CD4-positive, alpha-beta T cell treated with Interleukin-4 for 1 hour (primary cell): ENCODE measurements at places on chromosomes 6 and 20.

DNA sequence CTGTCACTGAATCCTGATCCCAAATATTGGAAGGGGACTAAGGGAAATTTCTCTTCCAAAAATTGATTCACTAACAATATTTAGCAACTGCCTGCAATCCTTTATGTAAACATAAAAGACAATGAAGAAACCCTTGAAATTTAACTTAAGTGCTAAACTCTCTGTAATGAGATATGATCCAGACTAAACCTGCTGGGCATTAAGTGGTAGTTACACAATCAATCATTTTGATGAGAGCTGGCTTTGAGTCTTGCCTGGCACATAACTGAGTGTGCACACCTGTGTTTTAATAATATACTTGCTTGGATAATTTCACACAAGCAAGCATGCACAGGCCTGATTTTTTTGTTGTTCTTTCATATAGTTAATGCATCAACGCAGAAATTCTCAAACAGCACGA is 9.8 kb upstream of the ZFP64 start:
- no peak for DNase-seq

GRCh38 chr6:127833336-127833735 is 67.5 kb downstream of the THEMIS start:
- no peak for DNase-seq

DNA sequence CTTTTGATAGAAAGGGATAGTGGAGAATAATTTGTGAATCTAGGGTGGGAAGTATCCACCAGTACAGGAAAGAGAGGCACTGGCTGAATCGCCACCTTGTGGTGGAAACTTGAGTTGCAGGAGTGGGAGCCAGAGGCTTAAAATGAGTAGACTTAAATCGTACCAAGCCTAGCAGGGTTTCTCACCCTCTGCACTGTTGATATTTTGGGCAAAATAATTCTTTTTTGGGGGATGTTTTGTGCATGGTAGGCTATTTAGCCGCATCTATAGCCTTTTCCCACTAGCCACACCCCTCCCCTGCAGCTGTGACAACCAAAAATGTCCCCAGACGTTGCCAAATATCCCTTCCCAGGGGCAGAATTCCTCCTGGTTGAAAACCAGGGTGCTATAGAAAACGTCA is 119.1 kb downstream of the DHX35 start:
- DNase-seq, result peak; percentile 74

GRCh38 chr20:9302091-9302462 is 212.3 kb upstream of the LAMP5 start:
- DNase-seq, result no peak

DNA sequence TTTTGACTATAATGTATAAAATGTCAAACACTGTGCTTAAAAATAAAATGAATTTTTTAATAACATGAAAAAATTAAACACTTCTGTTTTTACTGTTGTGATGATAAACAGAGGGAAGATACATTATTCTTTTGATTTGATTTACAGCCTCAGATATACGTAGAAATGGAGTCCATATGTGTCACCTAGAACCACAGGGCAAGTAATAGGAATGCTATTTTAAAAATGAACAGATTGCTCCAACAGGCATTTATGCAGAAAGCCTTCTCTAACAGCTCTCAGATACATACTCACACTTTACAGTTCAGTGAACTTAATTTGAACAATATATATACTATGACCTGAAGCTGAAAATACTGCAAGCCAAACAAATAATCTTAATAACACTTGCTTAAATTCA is 1551.0 kb downstream of the GRIK2 start:
- DNase-seq, result no peak

DNA sequence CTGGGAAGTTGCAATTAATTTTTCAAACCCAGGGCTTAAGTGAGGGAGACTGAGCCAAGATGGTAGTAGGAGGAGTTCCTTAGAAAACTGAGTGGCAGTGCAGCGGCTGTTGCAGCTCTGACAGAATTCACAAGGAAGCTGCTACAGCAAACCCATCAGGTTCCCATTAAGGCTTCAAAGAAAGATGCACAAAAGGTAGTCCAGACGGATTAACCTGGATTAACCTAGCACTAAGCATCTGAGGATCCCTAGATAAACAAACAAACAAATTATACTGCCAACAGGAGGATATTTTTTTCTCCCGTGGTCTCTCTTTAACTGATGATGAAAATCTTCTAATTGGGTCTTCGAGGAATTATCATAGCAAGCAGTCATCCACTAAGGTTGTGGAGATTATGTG is 5.2 kb downstream of the TENT5A start:
- no peak for DNase-seq

- peak; percentile 95 for DNase-seq
Measured at GRCh38 chr20:33993576-33994221, at the start of gene RALY. Gene RALY (plus strand): TSS chr20:33993911. CDS start chr20:34072075, 78,164 bp downstream.

- no peak for DNase-seq
Measured at GRCh38 chr20:57393321-57394120, 2.3 kb downstream of the RBM38 start.

- no peak for DNase-seq
Measured at GRCh38 chr6:68575765-68576439, 59.2 kb upstream of the ADGRB3 start.

- no peak for DNase-seq
Measured at GRCh38 chr20:38548356-38549083, 32.5 kb upstream of the ADIG start.

- DNase-seq, result peak; percentile 17
Measured at GRCh38 chr6:127554435-127555006, 22.5 kb upstream of the C6orf58 start.

DNA sequence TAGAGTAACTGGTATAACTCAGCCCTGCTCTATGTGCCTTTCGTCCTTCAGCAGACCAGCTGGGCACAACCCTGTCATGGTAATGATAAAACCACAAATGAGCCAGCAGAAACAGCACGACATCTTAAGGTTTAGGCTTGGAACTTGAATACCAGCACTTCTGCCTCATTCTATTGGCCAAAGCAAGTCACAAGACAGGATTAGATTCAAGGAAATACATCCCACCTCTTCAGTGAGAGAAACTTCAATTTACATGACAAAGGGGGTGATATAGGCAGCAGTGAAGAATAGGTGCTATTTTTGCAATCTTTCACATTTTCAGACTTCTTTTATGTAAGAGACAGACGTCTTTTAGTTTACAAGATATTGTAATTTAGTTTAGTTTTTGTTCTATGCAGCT is 69.8 kb upstream of the SLC35F1 start:
- DNase-seq, result no peak

GRCh38 chr6:157974967-157975366 is 6.7 kb upstream of the SYNJ2 start:
- no peak for DNase-seq

DNA sequence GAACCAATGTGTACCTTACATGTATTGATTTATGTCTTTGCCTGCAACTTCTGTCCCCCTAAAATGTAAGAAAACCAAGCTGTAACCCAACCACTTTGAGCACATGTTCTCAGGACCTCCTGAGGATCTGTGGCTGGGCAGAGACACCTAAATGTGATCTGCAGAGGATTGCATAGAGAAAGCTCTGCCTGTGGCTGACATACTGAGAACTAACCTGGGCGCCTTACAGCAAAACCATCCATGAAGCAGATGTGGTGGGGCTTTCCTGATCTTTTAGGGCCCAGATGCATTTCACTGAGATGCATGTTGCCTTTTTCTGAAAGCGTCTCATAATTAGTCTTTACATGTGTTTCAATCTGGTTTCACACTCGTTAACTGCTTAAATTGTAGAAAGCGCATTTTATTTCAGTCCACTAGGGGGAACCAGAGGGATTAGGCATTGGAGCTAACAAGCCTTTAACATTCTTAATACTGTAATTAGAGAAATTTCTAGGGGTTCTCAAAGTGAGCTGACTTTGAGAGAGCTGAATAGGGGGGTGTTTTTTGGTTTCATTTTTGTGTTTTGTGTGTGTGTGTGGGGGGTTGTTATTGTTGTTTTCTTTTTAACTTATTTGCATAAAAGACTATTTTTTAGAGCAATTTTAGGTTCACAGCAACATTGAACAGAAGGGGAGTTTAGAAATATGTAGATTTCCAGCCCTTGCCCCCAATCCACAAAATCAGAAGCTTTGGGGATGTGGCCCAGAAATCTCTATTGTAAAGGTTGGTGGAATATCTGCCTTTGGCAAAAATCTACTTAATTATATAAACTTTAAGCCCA is 50.9 kb upstream of the FAM184A start:
- peak; percentile 72 for DNase-seq

- DNase-seq, result no peak
Measured at GRCh38 chr20:50957276-50957675, 1.1 kb downstream of the DPM1 start.

GRCh38 chr6:49787176-49787575 is at the start of gene PGK2:
Gene PGK2 (minus strand): TSS chr6:49787285. CDS start chr6:49787187, 98 bp downstream.
- no peak for DNase-seq

DNA sequence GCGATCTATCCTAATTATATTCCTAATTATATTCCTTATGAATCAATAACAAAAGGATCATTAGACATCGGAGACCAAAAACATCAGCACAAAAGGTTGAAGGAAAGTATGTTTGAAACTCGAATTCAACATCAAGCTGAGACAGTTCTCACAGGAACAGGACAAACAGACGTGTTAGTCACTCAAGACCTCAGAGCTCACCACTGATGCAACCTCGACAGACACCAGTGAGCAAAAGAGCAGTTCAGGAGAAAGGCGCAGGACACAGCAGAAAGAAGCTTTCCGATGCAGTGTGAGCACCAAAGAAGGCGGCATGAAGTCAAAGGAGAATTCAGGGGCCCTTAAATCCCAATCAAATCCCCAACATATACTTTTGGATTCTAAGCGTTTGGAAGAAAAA is 6.3 kb upstream of the RAMACL start:
- DNase-seq, result no peak

DNA sequence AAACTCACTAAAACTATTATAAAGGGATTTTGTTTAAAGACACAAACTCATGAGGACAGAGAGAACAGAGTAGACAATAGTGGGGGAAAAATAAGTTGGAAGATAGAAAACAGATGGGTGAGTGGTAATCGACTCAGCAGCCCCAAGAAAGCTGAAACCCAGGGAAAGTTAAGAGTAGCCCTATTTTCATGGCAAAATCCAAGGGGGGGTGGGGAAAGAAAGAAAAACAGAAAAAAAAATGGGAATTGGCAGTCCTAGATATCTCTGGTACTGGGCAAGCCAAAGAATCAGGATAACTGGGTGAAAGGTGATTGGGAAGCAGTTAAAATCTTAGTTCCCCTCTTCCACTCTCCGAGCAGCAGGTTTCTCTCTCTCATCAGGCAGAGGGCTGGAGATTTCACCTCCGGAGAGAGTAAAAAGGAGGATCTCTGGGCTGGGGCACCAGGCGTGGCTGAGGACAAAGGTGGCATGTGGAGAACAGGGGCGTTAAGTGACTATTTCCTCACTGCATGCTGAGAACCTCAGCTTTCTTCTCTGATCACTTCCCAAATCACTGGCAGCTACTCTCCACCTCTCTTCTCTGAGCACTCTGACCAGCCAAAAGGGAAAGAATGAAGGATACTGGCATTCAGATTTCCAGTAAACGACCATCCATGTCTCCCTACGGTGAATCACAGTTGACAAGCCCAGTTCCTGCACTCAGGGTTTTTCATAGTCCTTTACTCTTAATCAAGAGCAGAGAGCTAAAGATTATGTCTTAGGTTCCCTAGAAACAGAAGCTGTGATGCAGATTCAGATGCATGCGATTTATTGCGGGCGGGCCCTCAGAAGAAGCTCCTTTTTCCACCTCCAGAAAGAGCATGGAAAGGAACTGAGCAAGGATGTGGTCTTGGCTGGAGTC is 7.3 kb upstream of the RNF24 start:
- no peak for DNase-seq

DNA sequence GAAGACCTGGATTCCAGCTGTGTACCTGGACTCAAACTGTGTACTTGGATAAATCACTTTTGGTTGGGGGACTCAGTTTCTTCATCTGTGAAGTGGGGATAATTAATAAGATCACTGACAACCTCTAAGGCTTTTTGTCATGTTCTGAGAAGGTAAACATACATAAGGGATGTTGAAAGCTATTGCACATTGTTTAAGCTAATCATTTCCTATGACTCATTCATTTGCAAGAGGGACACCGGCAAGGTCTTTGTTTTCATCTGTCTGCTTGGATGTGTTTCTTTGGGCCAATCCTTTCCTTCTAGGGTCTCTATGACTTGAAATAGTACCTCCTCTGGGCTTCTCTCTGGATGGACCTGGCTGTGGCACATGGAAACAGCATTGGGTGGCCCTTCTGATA is 6.8 kb downstream of the PROKR2 start:
- DNase-seq, result no peak

DNA sequence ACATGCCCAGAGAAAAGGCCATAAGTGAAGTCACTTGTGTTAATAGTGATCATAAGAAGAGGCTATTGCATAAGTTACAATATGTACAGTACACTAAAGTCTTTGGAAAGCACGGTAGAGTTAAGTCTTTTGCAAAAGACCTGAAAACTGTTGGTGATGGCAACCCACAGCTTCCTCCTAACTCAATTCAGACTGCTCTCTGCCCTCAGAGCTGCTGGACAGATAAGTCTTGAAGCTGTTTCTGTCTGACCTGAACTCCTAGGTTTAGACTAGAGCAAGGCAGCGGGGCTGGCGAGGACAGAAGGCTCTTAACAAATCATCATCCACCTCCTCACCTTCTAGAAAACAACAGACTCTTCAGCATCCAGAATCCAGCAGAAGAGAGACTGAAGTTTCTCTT is 125.4 kb downstream of the CD24 start:
- DNase-seq, result no peak

DNA sequence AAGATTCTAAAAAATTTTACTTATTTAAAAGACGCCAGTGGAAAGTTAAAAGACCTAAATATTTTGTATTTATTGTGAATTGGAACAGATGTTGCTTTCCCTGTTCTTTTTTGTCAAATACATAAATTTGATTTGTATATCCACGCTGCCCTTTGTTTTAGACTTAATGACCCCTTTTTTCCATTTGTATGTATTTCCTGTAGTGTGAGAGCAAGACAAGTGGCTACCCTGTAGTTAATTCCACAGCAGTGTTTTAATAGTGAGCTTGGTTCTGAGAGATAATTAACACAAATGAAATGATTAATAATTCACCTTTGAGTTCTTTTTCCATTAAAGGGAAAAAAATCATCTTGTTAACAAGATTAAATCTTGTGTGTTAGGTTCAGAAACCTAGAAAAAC is 16.6 kb downstream of the SH3BGRL2 start:
- DNase-seq, result no peak

- no peak for DNase-seq
Measured at GRCh38 chr6:129889580-129889979, 28.5 kb upstream of the TMEM244 start.

DNA sequence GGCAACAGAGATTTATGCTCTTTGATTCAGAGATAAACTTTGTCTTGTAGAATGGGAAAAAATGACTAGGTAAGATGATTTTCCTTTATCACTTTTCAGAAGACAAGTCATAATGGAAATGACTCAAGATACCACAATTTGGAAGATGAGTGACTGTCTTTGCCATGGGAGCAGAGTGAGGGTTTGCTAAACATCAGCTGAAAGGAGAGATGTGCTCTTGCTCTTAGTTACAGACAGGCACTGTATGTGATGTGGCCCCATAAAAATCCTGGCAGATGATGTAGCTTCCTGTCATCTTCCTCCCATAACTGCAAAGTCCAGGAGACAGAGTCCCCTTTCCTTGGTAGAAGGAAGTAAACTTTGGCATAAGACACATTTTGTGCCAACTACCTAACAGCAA is 47.6 kb downstream of the BACH2 start:
- DNase-seq, result no peak

GRCh38 chr6:127897484-127897883 is 3.4 kb downstream of the THEMIS start:
- DNase-seq, result no peak

GRCh38 chr6:97053643-97054411 is 129.3 kb downstream of the KLHL32 start:
- no peak for DNase-seq
